ENCODE measurements at places on chromosomes 16 and 17.

- no peak for DNase-seq
Measured at GRCh38 chr16:87328846-87329245, 11.7 kb upstream of the C16orf95 start.

- no peak for DNase-seq
Measured at GRCh38 chr17:45103269-45103795, 29.0 kb downstream of the PLCD3 start.

GRCh38 chr17:81867170-81867990 lies 3.8 kb downstream of the ARHGDIA start:
- DNase-seq, result no peak

GRCh38 chr16:70700101-70701020 lies 14.5 kb upstream of the MTSS2 start:
- DNase-seq, result no peak

- DNase-seq, result no peak
Measured at GRCh38 chr17:76427501-76428231, 25.3 kb downstream of the UBE2O start.

DNA sequence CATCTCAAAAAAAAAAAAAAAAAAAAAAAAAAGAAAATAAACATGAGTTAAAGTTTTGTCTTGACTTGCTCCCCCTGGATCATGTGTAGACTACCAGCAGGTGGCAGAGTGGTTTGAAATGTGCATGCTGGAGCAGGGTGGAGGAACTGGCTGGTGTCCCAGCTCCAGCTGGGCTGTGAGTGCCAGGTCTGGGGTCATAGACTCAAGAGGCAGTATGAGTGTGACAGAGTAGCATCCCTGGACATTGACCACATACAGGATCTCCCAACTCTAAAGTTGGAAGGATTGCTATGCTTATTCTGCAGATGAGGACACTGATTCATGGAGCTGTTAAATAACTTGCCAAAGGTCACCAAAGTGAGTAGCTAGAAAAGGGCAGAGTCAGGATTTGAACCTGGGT lies 198.0 kb upstream of the MPHOSPH6 start:
- no peak for DNase-seq

DNA sequence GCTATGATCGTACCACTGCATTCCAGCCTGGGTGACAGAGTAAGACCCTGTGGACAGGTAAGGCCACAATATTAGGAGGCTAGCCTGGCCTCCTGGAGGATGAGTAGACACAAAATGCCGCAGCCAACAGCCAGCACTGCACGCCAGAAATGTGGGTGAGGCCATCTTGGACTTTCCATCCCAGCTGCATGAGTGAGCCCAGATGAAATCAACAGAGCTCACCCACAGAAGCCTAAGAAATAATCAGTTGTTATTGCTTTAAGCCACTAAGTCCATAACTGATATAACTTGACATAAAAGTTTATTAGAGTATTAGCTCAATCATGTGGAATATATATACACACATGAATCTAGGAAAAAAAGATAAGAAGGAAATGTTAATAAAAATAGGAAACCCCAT lies 101.7 kb downstream of the CDYL2 start:
- no peak for DNase-seq

GRCh38 chr16:30703971-30704370 lies 5.0 kb downstream of the SRCAP start:
- no peak for DNase-seq

- no peak for DNase-seq
Measured at GRCh38 chr17:74520016-74520434, 11.2 kb downstream of the CD300LB start.

DNA sequence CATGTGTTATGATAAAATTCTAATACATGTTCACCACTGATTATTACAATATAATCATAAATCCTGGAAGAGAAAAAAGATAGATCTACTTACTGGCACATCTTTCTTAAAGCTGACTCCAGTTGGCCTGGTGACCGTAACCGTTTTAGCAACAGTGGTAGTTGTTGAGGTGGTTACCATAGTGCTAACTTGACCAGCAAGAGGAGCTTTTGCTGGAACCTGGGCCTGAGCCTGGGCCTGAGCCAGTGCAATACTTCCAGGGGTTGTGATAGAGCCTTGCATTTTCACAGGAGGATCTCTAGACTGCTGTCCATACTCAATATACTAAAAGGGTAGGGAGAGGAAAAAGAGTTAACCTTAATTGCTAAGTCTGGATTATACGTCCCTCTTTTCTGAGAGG lies 36.2 kb downstream of the SETD6 start:
- DNase-seq, result no peak

DNA sequence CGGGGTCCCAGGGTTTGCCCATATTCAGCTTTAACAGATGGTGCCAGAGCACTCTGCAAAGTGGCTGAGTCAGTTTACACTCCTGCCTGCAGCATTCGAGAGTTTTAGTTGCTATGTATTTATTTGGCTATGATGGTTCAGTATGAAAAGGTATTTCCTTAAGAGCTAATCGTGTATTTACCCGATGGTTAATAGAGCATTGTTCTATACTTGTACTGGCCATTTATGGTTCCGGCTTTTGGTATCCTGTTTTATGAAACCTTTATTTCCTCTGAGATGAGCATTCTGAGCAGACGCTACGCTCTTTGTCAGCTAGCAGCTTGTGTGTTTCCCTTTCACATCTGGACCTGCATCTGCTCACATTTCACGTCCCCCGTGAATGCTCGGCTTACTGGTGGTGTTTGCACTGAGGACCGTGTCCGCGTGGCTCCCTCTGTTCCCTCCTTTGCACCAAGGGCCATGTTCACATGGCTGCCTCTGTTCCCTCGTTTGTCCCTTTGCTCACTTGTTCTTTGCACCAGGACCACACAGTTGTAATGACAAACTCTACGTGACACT lies 149.1 kb upstream of the CHMP6 start:
- no peak for DNase-seq

GRCh38 chr16:89095491-89095951 lies 1.9 kb downstream of the ACSF3 start:
- DNase-seq, result no peak

DNA sequence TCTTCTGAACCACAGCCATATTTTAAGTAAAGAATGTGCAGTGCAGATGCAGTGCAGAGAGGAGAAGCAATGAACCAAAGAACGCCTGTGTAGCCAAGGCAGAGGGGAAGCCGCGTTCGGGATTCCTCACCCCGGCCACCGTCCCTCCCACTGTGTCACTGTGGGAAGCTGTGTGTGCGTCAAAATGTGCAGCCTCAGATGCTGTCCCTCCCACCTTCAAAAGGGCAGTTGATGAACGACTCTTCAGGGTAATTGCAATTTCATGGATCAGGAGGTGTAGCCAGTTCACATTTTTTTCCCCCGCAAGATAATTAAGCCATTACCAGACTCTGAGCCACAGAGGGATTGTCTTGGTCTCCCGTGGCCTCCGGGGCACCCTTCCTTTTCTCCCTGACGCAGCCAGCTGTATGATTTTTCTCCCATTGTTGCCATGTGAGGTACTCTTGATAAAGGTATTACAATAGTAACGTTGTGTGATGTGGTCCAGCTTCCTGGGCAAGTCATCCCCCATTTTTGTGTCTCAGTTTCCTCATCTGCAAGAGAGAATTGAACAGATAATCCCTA lies 190.0 kb downstream of the FOXL1 start:
- no peak for DNase-seq

- DNase-seq, result no peak
Measured at GRCh38 chr17:18364166-18364565, 816 bp upstream of the SHMT1 start.

DNA sequence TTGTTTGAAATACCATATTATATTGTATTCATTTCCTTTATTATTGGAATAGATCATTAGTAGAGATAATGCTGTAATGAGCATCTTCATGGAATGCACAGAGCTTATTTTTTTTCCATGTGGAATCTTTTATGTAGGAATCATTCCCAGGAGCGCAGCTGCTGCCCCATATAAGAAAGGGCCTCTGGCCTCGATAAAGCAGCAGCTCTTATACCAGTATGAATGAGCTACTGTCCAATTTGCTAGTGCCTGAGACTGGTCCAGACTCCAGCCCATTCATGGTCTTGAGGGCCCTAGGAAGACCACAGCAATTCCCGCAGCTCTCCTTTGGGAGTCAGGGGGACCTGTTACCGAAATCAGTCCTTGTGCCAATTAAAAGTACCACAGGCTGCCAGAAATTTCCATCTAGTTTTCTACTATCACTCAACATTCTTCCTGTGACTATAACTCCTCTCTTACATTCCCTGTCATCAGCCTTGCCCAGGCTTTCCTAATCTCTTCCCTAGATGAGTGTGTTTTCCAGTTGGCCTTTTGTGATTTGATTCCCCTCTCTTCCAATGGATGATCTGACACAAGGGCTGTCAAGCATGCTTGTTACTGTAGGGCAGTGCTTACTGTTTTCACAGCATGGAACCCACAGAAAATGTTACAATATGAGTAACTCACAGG lies 1.9 kb downstream of the ZNF843 start:
- no peak for DNase-seq

- no peak for DNase-seq
Measured at GRCh38 chr16:11090232-11090631, 145.9 kb downstream of the CLEC16A start.

- DNase-seq, result no peak
Measured at GRCh38 chr17:56772442-56772841, 61.3 kb downstream of the C17orf67 start.

All from stimulated activated CD4-positive, alpha-beta T cell treated with anti-CD3 and anti-CD28 coated beads, Interleukin-15, amount 100 ng/mL, for 48 hours (primary cell).